Sigmoid colon (tissue), 7 donors: ENCODE measurements at places on chromosomes 16 and 17. TPM values are rescaled to one million over a fixed set of nuclear protein-coding genes. Genes with fewer than 3 reads are reported as not detected.

DNA sequence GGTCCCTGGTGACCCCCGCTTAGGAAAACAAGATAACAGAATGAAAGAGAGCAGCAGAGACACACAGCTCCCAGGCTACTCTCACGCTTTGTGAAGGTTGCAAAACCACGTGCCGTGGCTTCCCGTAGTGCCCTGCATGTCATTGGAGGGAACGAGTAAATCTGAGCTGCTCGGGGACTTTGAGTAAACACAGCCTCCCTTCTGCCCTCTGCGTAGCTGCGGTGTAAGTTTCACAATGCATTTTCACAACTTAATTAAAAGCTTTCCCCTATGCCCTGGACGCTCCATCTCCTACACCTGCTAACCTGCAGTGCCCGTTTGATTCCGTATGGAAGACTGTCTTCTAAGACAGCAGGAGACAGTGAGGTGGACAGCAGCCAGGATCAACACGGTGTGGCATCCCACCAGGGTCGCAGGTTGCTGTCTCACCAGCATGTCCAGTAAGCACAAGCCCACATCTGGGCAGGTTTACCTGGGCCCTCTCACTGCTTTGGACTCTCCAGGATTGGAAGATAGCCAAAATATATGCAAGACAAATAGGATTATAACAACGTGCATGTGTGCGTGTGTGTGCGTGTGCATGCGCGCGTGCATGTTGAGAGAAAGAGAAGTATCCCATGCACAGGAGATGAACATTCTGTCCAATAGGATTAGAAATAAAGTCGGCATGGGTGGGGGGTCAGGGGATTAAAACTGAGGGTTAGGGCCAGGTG, 116.4 kb upstream of the RCVRN start:
- H3K36me3 ChIP-seq, result no peaks in the 10 kb centered on the region
- DNase-seq, result peak; percentile 81
- H3K4me3 ChIP-seq, result no peak overlapping the region
- H3K27me3 ChIP-seq, result no peaks in the 10 kb centered on the region

NPIPB6 gene
- total RNA-seq, result 4.1 TPM

DNA sequence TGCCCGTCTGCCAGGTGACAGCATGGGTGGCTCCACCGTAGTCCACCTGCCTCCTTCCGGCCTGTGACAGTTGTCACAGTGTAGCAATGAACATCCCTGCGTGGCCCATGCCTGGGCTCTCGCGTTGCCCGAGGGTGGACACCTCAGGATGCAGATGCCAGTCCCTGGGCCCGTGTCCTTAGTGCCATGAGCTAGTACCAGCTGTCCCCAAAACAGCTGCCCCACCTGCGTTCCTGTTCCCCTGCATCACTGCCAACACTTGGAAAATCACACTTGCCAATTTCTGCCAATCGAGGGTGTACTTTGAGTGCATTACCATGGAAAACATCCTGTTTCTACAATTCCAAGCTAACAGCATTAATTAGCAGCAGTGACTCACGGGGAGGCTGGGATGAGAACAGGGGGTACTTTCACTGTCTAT, 9.0 kb upstream of the C16orf95 start:
- H3K4me1 ChIP-seq, result no peaks in the 10 kb centered on the region
- H3K36me3 ChIP-seq, result peaks cover 25% of the 10 kb centered on the region
- H3K4me3 ChIP-seq, result no peak overlapping the region
- no peak for DNase-seq
- H3K27ac ChIP-seq, result no peak overlapping the region
- H3K27me3 ChIP-seq, result no peaks in the 10 kb centered on the region

IL21R gene
- not detected for total RNA-seq

DNA sequence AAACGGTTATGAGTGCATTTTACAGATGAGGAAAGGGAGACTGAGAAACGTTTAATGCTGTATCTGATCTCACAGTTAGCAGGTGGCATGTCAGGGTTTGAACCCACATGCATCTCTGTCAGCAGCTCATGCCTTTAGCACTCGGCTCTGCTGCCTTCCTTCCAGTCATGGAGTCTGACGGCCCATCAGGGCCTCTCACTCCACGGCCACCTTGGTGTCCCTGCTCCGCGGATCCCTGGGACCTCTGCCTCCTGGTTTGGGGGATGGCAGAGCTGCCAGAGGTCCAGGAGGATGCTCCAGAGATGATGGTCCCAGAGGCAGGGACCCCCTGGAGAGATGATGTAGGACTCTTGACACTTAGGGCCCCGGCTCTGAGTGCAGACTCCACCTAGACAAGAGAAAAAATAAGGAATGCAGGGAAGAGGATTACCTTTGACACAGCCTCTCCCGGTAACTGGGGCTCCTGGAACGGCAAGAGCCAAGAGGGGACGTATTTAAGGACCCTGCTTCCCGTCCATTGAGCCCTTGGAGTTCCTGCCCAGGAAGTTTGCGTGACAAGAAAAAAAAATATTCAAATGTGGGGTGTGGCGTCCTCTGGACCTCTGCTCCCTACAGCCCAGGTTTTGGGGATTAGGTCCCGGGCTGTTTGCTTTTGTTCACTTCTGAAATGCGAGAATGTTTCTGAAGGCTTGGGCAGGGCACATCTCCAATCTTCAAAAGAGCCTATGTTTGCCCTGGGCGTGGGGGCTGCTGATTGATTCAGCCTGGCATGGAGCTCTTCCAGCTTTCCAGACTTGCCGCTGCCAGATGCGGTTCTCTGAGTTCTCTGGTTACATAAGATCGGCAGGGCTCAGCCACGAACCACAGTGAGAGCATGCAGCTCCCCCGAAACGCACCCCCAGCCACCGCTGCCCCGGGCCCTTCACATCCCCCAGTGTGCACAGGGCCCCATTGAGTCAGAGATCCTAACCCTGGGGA, at the start of gene ALDH3A1:
ALDH3A1 (minus strand) TSS at position 470 of the 978 bp plus-strand sequence. CDS start 3,169 bp downstream, outside the sequence.
- H3K27me3 ChIP-seq, result no peaks in the 10 kb centered on the region
- DNase-seq, result no peak
- H3K27ac ChIP-seq, result no peak within 1 kb of the TSS
- no peaks in the 10 kb centered on the region for H3K4me1 ChIP-seq

CDH5 gene
- 12.6 TPM for total RNA-seq

LPCAT2 gene
- total RNA-seq, result 6.6 TPM

SHISA6 gene
- total RNA-seq, result 1.1 TPM

DNA sequence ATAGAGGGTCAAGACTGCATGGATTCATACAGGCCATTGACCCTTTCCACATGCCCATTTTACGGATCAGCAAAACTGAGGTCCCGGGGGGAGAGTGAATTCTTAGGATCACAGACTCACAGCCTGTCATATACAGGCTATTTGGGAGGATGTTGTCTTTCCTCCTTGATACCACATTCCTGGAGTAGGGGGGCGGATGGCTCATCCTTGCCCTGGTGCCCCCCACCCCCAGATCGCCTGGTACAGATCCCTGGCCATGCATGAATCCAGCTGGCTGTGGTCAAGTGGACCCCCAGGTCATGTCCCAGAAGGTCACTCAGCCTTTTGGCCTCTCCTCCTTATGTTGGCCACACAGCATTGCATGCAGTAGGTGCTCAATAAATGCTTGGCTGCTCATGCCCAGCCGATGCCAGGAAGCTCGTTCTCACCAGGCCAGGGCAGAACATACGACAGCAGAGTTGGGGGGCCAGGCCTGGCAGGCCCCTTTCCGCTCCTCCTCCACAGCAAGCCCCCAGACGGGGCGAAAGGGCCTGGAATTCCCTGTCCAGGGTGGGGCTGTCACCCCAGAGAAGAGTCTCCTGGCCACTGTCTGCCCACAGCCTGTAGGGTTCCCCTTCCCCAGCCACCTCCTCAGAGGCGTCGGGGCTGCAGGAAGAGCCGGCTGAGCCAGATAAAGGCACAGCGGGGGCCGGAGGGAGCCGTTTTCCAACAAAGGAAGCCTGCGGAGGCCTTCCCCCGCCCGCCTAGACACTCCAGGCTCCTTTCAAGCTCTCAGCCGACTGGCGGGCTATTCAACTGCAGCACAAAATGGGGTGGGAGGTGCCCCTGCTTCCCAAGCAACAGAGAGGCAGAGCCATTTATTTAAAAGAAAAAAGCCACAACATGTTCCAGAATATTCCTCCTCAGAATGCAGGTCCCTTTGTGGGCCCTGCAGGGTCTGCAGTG, 215.7 kb upstream of the CIBAR2 start:
- H3K27ac ChIP-seq, result peak overlapping the region; percentile 6
- DNase-seq, result no peak
- no peak overlapping the region for H3K4me3 ChIP-seq
- peaks cover 26% of the 10 kb centered on the region for H3K4me1 ChIP-seq

DNA sequence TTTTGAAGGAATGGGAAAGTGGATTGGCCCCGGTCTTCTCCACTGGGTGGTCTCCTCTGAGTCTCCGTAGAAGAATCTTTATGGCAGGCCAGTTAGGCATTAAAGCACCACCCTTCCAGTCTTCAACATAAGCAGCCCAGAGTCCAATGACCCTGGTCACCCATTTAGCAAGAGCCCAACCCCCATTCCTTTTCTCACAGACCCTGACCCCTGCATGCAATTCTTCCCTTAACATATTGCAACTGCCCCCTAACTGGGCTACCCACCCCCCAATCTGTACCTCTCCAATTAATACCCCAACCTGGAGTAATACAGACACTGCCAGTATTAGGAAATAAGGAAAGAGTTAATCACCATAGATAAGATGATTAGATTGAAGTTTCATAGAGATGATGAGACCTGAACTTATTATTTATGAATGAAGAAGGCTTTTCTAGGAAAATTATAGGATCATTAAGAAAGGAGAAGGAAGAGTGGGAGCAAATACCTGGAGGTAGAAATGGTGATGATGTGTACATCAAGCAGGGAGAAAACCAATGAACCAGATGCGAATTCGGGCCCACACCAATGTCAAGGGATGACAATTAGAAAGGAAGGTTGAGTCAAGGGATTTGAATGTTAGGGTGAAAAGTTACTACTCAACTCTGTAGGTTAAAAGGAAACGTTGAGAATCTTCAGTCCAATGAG, 2.4 kb downstream of the CCL2 start:
- H3K27me3 ChIP-seq, result no peaks in the 10 kb centered on the region
- H3K36me3 ChIP-seq, result no peaks in the 10 kb centered on the region
- H3K27ac ChIP-seq, result no peak overlapping the region
- peaks cover 45% of the 10 kb centered on the region for H3K4me1 ChIP-seq
- DNase-seq, result no peak

DNA sequence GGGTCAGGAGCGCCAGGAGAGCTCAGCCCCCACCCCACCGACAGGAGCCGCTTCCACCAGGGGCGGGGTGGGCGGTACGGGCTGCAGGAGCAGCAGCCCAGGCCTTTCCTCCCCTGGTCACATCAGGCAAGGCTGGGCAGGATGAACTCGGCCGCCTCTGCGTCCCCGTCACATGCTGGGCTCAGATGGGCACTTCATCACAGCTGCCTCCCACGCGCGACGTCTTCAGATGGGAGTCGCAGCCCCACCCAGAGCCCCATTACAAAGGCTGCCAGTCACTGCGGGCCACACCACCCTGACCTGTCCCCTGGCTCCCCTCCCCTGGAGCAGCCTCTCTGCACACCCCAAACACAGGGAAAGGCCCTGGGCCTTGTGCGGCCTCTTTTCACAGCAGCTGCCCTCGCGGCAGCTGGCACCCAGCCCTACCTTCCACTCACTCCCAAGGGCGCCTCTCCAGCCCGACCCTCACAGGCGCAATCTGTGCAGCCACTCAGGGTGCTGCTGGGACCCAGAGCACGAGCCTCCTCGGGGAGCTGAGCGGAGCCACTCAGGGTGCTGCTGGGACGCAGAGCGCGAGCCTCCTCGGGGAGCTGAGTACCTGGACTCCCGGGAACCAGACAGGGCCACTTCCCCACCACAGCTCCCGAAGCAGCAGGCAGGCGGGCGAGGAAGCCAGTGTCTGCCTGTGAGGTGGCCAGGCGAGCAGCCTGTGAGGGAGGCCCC, 4.7 kb downstream of the ZNF598 start:
- H3K4me3 ChIP-seq, result no peak overlapping the region
- H3K27me3 ChIP-seq, result no peaks in the 10 kb centered on the region
- H3K4me1 ChIP-seq, result peaks cover 63% of the 10 kb centered on the region
- H3K36me3 ChIP-seq, result peaks cover 31% of the 10 kb centered on the region
- no peak overlapping the region for H3K27ac ChIP-seq

GRCh38 chr16:24540602-24541210, 1.3 kb downstream of the RBBP6 start:
- H3K27ac ChIP-seq, result peak overlapping the region; percentile 99
- no peaks in the 10 kb centered on the region for H3K36me3 ChIP-seq
- DNase-seq, result no peak
- H3K27me3 ChIP-seq, result no peaks in the 10 kb centered on the region
- H3K4me1 ChIP-seq, result peaks cover 44% of the 10 kb centered on the region

GRCh38 chr17:1908699-1909309, 79.0 kb downstream of the RPA1 start:
- H3K4me1 ChIP-seq, result no peaks in the 10 kb centered on the region
- no peak overlapping the region for H3K27ac ChIP-seq
- peak; percentile 75 for DNase-seq
- no peak overlapping the region for H3K4me3 ChIP-seq
- H3K36me3 ChIP-seq, result no peaks in the 10 kb centered on the region

TEX14 gene
- 0.36 TPM for total RNA-seq

- no peak overlapping the region for H3K4me3 ChIP-seq
- no peak overlapping the region for H3K27ac ChIP-seq
- no peaks in the 10 kb centered on the region for H3K4me1 ChIP-seq
- no peaks in the 10 kb centered on the region for H3K27me3 ChIP-seq
Observed at GRCh38 chr16:49473131-49473530, 99.5 kb downstream of the C16orf78 start.

PARD6A gene
- 14.7 TPM for total RNA-seq

MPP2 gene
- total RNA-seq, result 11.8 TPM

KRTAP2-2 gene
- total RNA-seq, result not detected

DNA sequence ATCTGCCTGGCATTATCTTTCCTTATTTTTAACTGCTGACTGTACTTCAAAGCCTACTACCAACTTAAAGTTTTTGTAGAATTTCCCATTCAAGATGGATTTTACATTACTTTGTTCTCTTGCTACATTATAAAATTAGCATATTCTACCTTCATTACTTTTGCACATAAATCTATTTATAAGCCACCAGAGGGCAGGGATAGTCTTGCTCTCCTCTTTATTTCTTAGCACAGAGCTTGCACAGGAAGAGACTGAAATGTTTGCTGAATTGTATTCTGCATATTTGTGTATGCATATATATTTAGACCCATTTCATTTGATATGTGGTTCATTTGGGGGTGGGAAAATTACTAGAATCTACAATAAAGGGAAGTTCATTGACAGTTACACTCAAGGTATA, 108.0 kb downstream of the SKAP1 start:
- no peaks in the 10 kb centered on the region for H3K4me1 ChIP-seq
- no peak overlapping the region for H3K4me3 ChIP-seq
- no peaks in the 10 kb centered on the region for H3K36me3 ChIP-seq
- DNase-seq, result no peak

GRCh38 chr17:33964344-33964979, 290.6 kb upstream of the CCL2 start:
- DNase-seq, result no peak
- H3K27ac ChIP-seq, result no peak overlapping the region
- H3K4me3 ChIP-seq, result no peak overlapping the region
- H3K36me3 ChIP-seq, result no peaks in the 10 kb centered on the region

GRCh38 chr17:63086483-63087185, 120.6 kb downstream of the TANC2 start:
- no peak overlapping the region for H3K4me3 ChIP-seq
- no peaks in the 10 kb centered on the region for H3K36me3 ChIP-seq
- no peaks in the 10 kb centered on the region for H3K27me3 ChIP-seq
- no peaks in the 10 kb centered on the region for H3K4me1 ChIP-seq

- no peak overlapping the region for H3K4me3 ChIP-seq
- H3K27me3 ChIP-seq, result no peaks in the 10 kb centered on the region
- no peaks in the 10 kb centered on the region for H3K36me3 ChIP-seq
- DNase-seq, result no peak
Observed at GRCh38 chr16:75750528-75750927, 24.2 kb upstream of the CPHXL start.

TNS4 gene
- total RNA-seq, result not detected

- H3K4me1 ChIP-seq, result no peaks in the 10 kb centered on the region
- peaks cover 54% of the 10 kb centered on the region for H3K27me3 ChIP-seq
- H3K36me3 ChIP-seq, result no peaks in the 10 kb centered on the region
- DNase-seq, result no peak
Observed at GRCh38 chr16:56636616-56637413, 1.7 kb upstream of the MT1A start.
